ENCODE measurements at places on chromosomes 16 and 17.

DNA sequence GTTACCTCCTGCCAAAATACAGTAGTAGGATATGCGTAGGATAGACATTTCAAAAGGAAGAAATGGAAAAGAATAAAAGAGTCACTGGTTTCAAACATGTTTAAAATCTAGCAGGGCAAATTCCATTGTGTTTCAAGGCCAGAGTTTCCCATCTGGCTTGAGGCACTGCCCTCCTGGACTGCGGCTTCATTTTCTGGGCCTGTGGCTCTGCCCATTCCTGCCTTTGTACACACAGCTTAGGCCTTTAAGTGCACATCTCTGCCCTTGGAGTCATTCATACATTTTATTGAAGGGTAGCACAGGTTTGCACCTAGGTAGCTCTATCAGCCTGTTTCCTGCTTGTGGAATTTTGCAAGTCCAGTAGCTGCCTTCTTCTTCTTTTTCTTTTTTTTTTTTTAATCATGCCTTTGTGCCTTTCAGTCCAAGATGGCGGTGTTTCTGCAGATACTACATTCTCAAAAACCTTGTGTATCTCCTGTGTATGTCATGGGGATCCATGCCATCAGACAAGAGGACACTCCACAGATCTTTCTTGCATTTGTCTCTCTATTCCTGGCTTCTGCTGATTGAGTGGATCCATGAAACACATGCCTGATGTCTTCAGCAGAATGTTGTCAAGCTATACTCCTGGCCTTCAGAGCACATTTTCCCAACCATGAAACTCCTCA is 282.9 kb downstream of the BCAS3 start:
- no peak for DNase-seq

DNA sequence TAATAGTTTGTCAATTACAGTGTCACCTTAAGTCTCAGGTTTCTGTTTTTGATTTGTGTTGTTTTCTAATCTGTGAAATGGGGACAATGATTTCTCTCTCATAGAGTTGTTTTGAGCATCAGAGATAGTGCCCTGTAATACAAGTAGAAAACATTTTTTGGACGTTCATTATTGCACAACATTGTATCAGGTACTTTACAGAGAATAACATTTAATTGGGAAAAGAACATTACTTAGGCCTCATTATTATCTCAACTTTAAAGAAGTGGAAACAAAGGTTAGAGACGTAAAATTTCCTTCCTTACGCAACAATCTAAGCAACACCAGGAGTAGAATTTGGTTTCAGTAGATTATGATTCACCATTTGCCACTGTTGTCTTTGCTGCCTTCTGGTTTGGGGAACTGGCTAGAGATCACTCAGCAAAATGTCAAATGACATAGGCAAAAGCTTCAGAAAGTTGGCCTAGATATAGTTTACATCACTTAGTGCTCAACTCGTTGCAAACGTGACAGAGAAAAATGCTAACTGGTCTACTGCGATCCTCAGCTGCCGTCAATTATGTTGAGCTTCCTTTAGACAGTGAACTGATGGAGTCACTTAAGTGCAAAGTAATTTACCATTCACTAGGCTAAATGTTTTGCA is 1026.8 kb downstream of the CDH11 start:
- DNase-seq = no peak

DNA sequence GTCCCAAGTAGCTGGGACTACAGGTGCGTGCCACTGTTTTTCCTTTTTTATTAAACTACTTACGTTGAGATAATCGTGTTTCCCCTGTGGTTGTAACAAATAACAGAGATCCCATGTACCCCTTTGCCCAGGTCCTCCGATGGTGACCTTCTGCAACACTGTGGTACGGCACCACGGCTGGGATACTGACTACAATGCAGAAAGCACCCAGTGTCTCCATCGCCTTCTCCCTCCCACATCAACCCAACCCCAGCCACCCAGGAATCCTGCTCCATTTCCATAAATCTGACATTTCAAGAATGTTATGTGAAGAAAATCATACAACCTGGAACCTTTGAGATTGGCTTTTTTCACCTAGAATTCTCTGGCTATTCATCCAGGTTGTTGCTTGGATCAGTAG is 22.1 kb downstream of the MPRIP start:
- DNase-seq = no peak

GRCh38 chr17:34151102-34151501 is 104.0 kb upstream of the CCL2 start:
- DNase-seq = no peak

DNA sequence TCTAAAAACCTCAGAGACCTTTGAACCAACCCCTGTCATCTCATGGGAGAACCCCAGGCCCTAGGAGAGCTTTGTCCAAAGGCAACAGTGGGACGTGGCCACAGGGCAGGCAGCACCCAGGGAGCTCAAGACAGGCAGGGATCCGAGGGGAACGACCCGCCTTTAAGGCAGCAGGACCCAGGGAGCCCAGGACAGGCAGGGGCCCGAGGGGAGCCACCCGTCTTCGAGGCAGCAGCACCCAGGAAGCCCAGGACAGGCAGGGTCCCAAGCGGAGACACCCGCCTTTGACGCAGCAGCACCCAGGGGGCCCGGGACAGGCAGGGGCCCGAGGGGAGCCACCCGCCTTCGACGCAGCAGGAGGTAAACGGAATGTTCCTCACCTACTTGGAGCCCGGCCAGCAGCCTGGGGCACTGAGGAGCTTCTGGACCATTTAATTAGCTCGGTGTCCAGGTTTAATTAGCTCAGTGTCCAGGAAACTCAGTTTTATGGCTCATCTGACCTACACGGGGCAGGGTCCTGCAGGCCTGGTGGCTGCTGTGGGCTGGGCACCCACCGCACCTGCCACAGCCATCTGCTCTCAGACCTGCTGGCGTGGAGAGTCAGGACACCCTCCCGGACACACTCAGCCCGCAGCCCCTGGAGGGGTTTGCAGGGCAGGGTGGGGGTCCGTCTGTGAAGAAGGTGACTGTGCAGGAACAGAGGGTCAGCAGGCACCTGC is 24.4 kb downstream of the PIEZO1 start:
- no peak for DNase-seq

DNA sequence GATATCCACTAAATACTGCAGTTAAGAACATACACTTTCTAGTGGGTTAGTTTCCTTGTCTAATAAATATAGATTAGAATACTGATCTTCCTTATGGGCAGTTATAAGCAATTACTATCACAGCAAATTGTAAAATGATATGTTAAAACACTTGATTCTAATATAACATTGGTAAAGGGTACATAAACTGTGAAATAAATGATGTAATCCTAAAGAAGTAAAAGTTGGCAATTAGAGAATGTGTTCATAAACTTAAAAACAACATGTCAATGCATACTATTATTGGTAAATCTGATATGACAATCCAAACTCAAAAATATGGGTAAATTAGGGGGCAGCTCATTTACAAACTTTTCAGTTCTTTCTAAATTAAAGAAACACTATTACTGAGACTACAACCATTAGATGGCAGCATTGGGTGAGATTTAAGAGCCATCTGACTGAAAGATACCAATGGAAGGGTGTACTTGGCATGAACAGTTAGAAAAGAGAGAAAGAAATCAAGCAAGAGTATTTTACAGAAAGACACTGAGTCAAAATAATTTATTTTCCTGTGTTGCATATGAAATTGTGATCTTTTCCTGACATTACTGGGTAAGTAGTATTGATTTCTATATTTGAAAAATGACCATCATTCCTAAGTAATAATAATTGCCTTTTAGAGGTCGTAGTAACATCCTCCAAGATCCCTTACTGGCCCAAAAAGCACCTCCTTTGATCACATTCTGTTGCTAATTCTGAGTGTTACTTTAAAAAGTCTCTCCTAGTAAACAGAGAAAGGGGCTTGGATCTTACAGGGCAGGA is 119.6 kb downstream of the SPAG9 start:
- no peak for DNase-seq

GRCh38 chr17:68383443-68384321 is 73.6 kb downstream of the WIPI1 start:
- DNase-seq = no peak

DNA sequence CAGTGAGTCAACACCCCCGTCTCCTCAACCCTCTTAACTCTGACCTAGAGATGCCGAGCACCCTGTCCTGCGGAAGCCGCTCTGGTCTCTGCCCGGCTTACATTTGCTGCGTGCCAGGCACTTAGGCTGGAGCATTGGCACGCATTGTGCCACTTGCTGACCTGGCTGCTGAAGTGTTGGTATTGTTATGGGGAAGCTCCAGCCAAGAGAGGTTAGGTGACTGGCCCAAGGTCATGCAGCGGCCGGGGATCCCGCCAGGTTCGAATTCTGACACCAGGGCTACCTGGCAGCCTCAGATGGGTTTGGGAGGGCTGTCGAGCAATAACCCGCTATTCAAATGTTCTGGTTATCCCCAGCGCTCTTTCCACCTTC is 5.0 kb upstream of the HSD17B1 start:
- DNase-seq = no peak

DNA sequence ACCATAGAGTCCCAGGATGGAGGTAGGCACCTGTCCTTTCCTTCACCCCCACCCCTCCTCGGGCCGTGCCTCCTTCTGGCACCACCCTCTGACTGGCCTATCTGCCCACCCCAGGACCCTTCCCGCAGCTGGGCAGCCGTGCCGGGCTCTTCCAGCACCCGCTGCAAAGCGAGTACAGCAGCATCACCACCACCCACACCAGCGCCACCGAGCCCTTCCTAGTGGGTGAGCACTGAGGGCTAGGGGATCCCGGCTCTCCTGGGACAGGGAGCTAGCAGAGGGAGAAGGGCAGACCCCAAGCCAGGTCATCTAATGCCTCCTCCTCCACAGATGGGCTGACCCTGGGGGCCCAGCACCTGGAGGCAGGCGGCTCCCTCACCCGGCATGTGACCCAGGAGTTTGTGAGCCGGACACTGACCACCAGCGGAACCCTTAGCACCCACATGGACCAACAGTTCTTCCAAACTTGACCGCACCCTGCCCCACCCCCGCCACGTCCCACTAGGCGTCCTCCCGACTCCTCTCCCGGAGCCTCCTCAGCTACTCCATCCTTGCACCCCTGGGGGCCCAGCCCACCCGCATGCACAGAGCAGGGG is 7.8 kb downstream of the GALK1 start:
- no peak for DNase-seq

DNA sequence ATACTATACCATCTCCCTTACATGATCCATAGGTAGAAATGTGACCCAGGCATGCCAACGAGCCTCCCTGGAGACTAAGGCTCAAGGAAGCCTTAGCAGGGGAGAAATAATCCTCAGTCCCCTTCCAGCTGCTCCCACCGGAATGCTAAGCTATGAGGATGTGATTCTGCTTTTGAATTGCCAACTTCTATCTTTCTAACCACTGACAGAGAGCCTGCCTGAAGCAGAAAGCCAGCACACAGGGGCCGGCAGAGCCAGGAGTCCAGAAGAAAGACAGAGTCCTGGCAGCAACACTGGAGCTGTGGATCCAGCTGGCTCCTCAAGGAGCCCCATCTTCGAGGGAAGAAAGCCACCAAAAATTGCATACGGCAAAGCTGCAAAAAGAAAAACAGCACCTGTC is 579.6 kb upstream of the CDH5 start:
- no peak for DNase-seq

- peak; percentile 52 for DNase-seq
Measured at GRCh38 chr16:85126705-85127378, 14.6 kb upstream of the CIBAR2 start.

DNA sequence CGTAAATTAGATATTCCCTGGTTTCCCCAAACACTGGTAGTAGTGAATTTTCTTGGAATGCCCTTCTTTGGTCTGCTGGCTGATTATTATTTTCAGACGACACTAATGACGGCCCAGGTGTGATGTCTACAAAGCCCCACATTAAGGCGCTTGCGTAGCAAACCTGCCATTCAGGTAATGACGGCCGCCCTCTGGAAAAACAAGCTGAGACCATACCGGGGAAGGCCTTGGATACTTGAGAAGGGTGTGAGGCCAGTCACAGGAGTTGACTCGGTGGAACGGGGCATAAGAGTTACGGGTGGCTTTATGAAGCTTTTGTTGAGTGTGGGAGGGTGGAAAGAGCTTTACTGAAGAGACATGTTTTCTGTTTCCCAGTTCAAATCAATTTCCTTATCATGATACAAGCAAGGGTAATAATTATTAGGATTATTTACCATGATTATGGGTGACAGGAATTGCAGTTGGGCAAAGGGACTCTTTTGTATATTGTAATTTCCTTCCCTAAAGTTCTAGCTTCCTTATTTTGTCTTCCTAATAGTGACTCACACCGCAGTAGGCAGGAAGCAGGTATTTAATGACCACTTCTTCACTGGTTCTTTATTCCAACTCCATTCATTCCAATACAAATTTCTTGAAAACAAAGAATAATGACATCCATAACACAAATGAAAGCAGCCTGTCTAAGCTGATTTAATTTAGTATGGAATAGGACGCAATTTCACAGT is 24.8 kb downstream of the KRT23 start:
- no peak for DNase-seq

- DNase-seq = no peak
Measured at GRCh38 chr17:685006-685405, 29.6 kb downstream of the VPS53 start.

- no peak for DNase-seq
Measured at GRCh38 chr17:38733282-38733981, 3.3 kb downstream of the CISD3 start.

- DNase-seq = no peak
Measured at GRCh38 chr16:66904428-66904845, 14.2 kb downstream of the CDH16 start.

- peak; percentile 7 for DNase-seq
Measured at GRCh38 chr17:10327640-10328039, 45.2 kb downstream of the MYH13 start.

- no peak for DNase-seq
Measured at GRCh38 chr16:65767125-65767524, 599.4 kb upstream of the CDH5 start.

- no peak for DNase-seq
Measured at GRCh38 chr17:79842656-79843473, 3.6 kb upstream of the CBX4 start.

GRCh38 chr17:37276475-37276874 is 99.3 kb upstream of the C17orf78 start:
- DNase-seq = no peak

GRCh38 chr16:53785916-53786315 is 82.0 kb downstream of the FTO start:
- no peak for DNase-seq

GRCh38 chr17:17537311-17538099 is 41.3 kb upstream of the RASD1 start:
- DNase-seq = no peak

DNA sequence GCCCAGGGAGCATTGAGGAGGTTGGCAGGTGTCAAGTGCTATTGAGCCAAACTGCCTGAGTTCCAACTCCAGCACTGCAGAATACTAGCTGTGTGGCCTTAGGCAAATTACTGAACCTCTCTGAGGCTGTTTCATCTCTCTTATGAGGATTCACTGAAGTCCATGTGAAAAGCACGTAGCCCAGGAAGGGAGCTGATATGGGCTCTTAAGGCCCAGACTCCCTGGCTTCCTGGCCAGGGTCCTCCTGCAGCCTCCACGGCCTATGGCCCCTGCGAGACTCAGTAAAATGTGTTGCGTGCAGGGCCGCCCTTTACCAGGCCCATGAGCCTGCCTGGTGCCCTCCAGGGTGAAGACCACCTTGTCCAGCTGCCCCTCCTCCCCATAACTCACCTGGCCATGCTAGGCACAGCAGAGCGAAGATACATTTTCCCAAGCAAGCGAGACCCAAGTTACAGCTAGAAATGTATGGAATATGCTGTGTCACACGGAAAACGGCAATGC is 133.7 kb upstream of the TNRC6C start:
- no peak for DNase-seq

- DNase-seq = no peak
Measured at GRCh38 chr17:606508-607250, 108.0 kb downstream of the VPS53 start.

All from stimulated activated CD4-positive, alpha-beta T cell treated with anti-CD3 and anti-CD28 coated beads, TNF-alpha, amount 100 ng/mL, for 4 hours (primary cell).